ENCODE measurements at places on chromosomes 11 and 22.

DNA sequence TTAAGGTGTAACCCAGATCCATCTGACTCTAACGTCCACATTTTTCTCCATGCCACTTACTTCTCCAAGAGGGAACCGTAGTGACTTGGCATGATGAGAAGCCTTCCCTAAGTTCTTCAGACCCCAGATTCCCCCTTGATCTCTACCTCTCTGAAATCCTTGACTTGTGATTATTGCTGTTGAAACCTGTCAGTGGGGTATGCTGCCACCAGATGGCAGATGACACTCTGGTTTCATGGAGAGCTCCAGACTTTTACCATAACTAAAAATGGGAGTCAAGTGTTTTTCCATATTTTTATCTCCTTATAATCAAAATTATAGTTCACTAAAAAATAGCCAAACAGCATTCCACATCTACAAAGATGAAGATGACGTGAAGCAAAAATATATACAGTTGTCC is 504.2 kb downstream of the SOX6 start:
- no peak for DNase-seq

GRCh38 chr11:69151836-69152235 is 3.9 kb upstream of the SMIM38 start:
- no peak for DNase-seq

DNA sequence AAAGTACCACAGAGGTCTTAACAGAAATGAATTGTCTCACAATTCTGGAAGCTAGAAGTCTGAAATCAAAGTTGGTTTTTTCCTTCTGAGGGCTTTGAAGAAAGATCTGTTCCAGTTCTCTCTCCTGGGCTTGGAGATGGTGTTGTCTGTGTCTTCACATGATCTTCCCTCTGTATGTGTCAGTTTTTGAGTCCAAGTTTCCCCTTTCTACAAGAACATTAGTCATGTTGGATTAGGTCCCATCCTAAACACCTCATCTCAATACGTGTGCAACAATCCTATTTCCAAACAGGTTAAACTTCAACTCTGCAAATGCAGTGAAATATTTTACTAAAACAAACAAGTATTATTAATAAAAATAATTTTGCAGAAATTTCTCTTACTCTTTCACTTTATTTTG is 3.1 kb upstream of the PTS start:
- no peak for DNase-seq

DNA sequence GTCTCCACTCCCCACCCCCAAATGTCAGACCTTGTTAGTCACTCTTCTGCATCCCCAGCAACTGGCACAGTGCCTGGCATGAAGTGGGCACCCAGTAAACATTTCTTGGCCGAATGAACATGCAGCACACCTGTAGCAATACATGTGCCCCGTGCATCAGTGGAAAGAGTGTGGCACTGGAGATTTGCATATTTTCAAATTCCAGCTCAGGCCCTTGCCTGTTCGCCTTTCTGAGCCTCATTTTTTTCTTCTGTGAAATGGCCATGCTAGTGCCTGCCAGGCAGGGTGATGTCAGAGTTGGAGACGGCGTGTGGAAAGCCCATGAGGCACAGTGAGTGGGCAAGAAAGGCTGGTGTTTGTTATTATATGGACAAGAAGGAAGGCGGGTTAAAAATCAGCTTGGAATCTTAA is 38.7 kb downstream of the CD82 start:
- DNase-seq = no peak

DNA sequence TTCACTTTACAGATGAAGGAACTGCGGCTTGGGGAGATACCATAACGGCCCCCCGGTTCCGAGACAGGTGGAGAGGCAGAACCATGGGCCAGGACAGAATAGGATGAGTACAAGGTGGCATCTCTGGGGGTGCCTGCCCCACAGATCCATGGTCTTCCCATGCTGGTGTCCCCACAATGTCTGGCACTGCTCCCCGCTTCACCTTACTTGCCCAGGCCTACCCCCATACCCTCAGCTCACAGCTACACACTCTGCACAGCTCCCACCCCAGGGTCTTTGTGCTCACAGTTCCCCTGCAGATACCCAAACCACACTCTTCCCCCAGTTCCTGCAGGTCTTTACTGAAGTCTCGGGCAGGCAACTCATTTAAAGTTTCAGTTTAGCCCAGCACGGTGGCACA is 11.4 kb upstream of the DGCR8 start:
- DNase-seq = no peak

All from left hindlimb (tissue), 1 donor.